ENCODE measurements at places on chromosomes 1 and 21.

GRCh38 chr1:44485229-44485933 lies 80.3 kb downstream of the RNF220 start:
- ATAC-seq: peak; percentile 89

DNA sequence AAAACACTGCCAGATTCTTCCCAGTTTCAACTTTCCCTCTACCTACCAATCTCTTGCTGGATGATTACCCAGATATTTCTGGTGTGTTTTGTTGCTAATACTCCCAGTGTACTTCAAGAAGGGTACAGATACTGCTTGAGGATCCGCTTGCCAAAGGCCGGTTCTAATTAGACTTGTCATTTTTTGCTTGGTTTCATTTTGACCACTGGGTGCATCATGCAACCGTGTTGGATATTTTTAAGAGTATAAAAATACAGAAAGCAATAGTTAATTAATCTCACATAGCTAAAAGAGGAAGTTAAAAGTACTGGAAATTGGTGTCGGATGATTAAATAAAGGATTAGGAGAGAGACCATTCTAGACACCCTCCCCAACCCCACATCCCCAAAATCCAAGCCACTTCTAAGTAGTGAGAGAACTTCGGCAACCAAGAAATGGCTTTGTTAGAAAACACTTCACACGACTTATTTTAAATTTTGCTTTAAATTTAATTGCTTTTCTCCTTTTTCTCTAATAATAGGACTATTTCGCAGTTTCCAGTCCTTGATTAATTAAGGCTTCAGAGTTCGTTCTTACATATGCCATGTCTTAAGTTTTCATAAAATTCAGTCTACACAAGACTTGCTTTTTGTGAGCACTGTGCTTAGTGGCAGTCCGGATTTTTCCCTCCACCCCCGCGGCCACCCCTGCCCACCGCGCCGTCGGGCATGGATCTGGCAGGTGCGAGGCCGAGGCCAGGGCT lies 2.5 kb upstream of the CDKN2C start:
- no peak for ATAC-seq

- no peak for ATAC-seq
These were observed 35.5 kb downstream of the RCAN1 start for GRCh38 chr21:34579411-34579810.

- ATAC-seq: no peak
These were observed 59.6 kb downstream of the CAPZB start for GRCh38 chr1:19425646-19426239.

GRCh38 chr1:111739925-111740765 lies 950 bp upstream of the INKA2 start:
- peak; percentile 44 for ATAC-seq

- no peak for ATAC-seq
These were observed 173.0 kb upstream of the LYPLAL1 start for GRCh38 chr1:219000631-219001030.

DNA sequence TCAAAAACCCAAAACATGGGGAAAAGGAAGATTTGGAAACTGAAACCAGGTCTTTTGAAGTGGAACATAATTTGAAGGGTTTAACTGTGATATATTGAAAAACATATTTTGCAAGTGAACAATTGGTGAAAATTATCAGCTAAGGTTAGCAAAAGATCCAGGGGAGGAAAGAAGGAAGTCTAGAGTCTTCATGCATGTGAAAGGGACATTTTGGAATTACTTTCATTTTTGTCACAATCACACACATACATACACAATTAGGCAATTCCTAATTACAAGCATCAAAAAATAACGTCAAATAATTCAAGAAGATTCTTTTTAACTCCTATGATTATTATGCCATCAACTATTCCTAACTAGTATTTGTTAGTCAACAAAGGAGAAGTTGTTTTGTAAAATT lies 64.7 kb upstream of the NFIA start:
- ATAC-seq: no peak

DNA sequence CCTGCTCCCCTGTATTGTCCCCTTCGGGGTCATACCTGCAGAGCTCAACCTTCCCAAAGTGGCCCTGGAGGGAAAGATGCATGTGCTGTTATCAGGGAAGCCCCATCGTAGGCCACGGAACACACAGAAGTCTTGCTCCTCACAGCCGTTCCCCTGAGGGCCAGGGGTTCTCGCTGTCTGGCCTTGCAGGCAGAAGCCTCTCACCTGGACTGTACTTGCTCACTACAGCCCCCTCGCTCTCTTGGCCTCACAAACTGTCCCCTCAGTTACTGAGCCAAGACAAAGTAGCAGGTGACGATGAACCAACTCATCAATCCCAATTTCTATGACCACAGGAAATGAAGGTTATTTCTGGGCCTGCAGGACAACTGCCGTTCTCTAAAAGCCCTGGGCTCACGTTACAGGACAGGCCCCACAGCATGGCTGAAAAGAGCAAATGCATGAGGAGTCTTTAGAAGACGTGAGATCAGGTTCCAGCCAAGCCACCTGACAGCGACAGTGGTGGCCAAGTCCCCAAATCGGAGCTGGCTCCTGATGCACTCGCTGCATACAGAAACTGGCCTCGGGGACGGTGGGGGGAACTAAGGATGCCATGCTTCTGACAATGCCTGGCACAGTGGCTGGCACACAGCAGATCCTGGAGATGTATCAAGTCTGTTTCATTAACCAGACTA lies 95.0 kb downstream of the RAVER2 start:
- no peak for ATAC-seq

GRCh38 chr1:29832936-29833335 lies 596.6 kb downstream of the PTPRU start:
- no peak for ATAC-seq

GRCh38 chr1:43370564-43370963 lies 2.8 kb upstream of the ELOVL1 start:
- ATAC-seq: no peak

DNA sequence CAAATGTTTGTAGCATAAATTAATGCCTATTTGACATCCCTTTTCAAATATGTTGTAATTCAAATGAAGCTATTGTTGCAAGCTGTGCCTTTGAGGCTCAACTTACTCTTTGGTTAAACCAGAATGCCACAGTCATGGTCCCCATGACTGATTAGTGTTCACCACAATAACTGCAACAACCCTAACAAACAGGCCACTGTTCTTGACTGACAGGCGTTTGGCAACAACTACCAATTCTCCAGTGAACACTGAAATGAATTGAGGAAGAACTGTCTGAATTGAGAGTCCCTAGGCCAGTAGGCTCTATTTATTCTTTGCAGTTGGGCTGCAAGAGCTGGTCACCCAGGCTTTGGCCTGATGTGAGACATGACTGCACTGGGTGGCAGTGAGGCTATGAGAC lies 6.6 kb upstream of the TMEM167B start:
- ATAC-seq: peak; percentile 86

- no peak for ATAC-seq
These were observed 289.2 kb upstream of the DPYD start for GRCh38 chr1:98210064-98210463.

GRCh38 chr1:22889213-22889827 lies 83.3 kb downstream of the LACTBL1 start:
- peak; percentile 72 for ATAC-seq

GRCh38 chr21:30408782-30409494 lies 13.1 kb downstream of the KRTAP13-1 start:
- ATAC-seq: no peak
